ENCODE measurements at places on chromosomes 4 and X. TPM values are rescaled to one million over a fixed set of nuclear protein-coding genes. Genes with fewer than 3 reads are reported as not detected.

Gene CTAG1A
- not detected for total RNA-seq

Gene HS6ST2
- total RNA-seq = 5.0 TPM

Gene ENOPH1
- total RNA-seq = 89.7 TPM

Gene TNIP3
- total RNA-seq = 0.47 TPM

Gene PHEX
- total RNA-seq = 1.7 TPM

Gene CBR4
- 43.4 TPM for total RNA-seq

Gene FRG2
- total RNA-seq = not detected

Gene SLC26A1
- total RNA-seq = 4.2 TPM

Gene DCAF8L2
- not detected for total RNA-seq

Gene CLCN5
- total RNA-seq = 3.1 TPM

Gene PPEF1
- total RNA-seq = 44.5 TPM

Gene HSFX1
- total RNA-seq = 1.7 TPM

Gene CSAG3
- total RNA-seq = not detected

Gene STK32B
- total RNA-seq = 25.9 TPM

Gene AKAP17A
- 11.5 TPM for total RNA-seq

Measured in occipital lobe (tissue), 3 donors.